ENCODE measurements at places on chromosomes 11 and 22.
A peak's percentile ranks its signal among the peaks of the same experiment; 100 is the strongest.

DNA sequence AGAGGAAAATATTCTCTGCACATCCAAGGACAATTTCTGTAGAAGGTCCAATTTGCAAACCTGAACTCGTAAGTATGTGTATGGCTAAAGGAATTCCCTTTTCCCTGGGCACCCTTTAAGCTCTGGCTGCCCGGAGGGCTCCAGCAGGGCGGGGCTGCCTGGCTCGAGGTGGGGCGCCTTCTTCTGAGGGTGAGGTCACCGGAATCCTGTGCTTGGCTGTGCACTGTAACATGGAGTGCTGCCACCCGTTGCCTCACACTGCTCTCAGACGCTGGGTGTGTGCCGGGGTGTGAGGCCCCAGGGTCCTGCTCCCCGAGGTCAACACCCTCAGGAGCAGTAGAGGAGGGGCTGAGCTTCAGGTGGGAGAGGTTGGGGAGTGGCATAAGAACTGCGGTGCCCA, 61.5 kb downstream of the SYN3 start:
- H3K36me3 ChIP-seq, result no peaks in the 10 kb centered on the region
- DNase-seq, result no peak
- no peak overlapping the region for H3K4me3 ChIP-seq

DNA sequence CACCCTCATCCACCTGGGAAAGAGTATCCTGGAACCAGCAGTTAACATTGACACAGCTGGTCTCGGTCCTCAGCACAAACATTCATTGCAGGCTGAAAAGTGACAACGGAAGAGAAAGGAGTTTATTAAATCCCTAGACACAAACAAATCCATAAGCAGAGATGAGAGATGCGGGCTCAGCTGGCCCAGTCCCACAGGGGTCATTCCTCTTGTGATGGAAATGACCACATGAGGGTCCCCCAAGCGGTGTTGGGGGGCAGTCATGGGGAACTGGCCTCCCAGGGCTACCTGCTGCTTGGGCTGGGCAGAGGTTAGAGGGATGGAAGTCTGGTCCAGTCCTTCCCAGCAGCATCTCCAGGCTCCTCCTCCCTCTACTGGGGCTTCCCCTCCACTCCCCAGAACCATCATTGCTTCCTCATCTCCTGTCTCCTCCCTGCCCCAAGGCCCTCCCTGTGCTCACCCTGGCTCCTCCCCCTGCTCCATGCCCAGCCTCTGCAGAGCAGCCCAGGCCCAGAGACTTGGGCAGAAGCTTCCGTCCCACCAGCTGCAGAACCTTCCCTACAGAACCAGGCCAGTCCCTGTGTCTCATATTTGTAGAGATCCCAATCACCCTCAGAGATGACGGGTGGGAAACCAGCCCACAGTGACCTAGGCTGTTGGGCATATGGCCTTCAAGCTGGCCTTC, 5.4 kb upstream of the IGLL5 start:
- H3K36me3 ChIP-seq, result no peaks in the 10 kb centered on the region
- no peak overlapping the region for H3K4me3 ChIP-seq
- H3K27me3 ChIP-seq, result peaks cover 13% of the 10 kb centered on the region

DNA sequence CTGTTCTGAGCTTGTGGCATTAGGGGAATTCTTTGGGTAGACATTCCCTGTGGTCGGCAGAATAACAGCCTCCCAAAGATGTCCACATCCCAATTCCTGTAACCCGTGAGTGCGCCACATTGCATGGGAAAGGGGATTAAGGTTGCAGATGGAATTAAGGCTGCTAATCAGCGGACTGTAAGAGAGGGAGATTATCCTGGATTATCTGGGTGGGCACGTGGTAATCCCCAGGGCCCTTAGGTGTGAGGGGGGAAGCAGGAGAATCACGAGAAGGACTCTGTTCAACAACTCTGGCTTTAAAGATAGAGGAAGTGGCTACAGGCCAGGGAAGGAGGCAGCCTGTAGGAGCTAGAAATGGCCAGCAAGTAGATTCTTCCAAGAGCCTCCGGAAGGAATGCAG, 16.0 kb downstream of the CACNG2 start:
- H3K27ac ChIP-seq, result no peak overlapping the region
- peaks cover 7% of the 10 kb centered on the region for H3K36me3 ChIP-seq
- DNase-seq, result no peak

- no peak overlapping the region for H3K27ac ChIP-seq
- H3K36me3 ChIP-seq, result no peaks in the 10 kb centered on the region
- H3K4me1 ChIP-seq, result no peaks in the 10 kb centered on the region
- no peak for DNase-seq
These were observed 31.4 kb downstream of the IGLL1 start for GRCh38 chr22:23548501-23549197.

DNA sequence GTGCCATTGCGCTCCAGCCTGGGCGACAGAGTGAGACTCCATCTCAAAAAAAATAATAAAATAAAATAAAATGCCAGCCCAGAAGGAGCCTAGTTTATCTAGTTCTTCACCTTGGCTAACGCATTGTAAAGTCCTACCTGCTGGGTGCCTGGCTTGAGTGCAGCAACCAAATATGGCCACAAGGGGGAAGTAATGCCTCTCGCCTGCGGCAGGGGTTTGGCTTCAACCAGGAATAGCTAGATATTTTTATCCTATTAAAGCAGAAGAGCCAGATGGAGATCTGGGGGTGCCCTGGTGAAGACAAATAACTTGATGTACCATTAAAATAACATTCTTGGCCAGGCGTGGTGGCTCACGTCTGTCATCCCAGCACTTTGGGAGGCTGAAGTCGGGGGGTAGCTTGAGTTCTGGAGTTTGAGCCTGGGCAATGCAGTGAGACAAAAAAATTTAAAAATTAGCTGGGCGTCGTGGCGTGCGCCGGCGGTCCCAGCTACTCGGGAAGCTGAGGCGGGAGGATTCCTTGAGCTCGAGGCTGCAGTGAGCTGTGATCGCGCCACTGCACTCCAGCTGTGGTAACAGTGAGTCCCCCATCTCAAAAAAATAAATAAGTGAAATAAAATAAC, 20.6 kb upstream of the PLEKHB1 start:
- no peak overlapping the region for H3K4me3 ChIP-seq
- H3K27me3 ChIP-seq, result peaks cover 28% of the 10 kb centered on the region
- DNase-seq, result peak; percentile 59
- no peaks in the 10 kb centered on the region for H3K36me3 ChIP-seq
- H3K4me1 ChIP-seq, result peaks cover 3% of the 10 kb centered on the region
- H3K27ac ChIP-seq, result no peak overlapping the region

- H3K4me3 ChIP-seq, result peak overlapping the region; percentile 95
- H3K27ac ChIP-seq, result peak overlapping the region; percentile 99
- no peak for DNase-seq
- peaks cover 34% of the 10 kb centered on the region for H3K4me1 ChIP-seq
- no peaks in the 10 kb centered on the region for H3K27me3 ChIP-seq
These were observed 4.1 kb downstream of the TRABD start for GRCh38 chr22:50189849-50190181.

- no peak for DNase-seq
- no peak overlapping the region for H3K4me3 ChIP-seq
- no peaks in the 10 kb centered on the region for H3K4me1 ChIP-seq
- H3K27ac ChIP-seq, result no peak overlapping the region
- no peaks in the 10 kb centered on the region for H3K36me3 ChIP-seq
- H3K27me3 ChIP-seq, result peaks cover 24% of the 10 kb centered on the region
These were observed 23.7 kb downstream of the SCN4B start for GRCh38 chr11:118128721-118129470.

DNA sequence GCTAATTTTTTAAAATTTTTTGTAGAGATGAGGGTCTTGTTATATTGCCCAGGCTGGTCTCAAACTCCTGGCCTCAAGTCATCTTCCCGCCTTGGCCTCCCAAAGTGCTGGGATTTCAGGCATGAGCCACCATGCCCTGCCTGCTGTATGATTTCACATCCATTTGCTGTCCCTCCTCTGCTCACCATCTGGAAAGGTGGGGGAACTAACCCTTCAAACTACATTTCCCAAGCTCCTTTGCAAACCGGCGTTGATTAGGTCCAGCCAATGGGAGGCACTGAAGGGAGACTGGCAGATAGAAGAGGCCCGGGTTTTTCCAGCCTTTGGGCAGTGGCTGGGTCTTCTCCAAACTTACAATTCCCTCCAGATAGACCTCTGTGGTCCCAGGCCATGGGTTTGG, 19.3 kb downstream of the RFPL1 start:
- H3K27me3 ChIP-seq, result no peaks in the 10 kb centered on the region
- H3K4me1 ChIP-seq, result no peaks in the 10 kb centered on the region
- H3K36me3 ChIP-seq, result no peaks in the 10 kb centered on the region
- H3K4me3 ChIP-seq, result no peak overlapping the region

DNA sequence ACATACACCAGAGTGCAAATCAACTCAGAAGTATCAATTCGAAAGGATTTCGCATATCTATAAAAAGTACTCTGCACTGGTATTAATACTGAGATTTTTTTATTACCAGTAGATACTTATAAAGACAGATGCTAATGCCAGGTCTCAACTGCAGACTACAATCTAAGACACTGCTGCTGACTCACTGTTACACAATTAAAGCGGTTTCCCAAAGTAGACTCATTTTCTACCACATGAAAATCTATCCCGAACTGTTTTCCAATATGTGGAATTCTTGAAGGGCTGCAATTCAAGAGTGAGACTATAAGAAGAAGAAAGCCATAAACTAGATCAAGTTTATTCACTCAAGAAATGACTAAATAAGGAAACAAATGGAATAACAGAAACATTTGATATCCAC, 57.2 kb upstream of the ARHGAP32 start:
- H3K27me3 ChIP-seq, result no peaks in the 10 kb centered on the region
- H3K27ac ChIP-seq, result no peak overlapping the region
- no peaks in the 10 kb centered on the region for H3K36me3 ChIP-seq
- H3K4me3 ChIP-seq, result no peak overlapping the region

DNA sequence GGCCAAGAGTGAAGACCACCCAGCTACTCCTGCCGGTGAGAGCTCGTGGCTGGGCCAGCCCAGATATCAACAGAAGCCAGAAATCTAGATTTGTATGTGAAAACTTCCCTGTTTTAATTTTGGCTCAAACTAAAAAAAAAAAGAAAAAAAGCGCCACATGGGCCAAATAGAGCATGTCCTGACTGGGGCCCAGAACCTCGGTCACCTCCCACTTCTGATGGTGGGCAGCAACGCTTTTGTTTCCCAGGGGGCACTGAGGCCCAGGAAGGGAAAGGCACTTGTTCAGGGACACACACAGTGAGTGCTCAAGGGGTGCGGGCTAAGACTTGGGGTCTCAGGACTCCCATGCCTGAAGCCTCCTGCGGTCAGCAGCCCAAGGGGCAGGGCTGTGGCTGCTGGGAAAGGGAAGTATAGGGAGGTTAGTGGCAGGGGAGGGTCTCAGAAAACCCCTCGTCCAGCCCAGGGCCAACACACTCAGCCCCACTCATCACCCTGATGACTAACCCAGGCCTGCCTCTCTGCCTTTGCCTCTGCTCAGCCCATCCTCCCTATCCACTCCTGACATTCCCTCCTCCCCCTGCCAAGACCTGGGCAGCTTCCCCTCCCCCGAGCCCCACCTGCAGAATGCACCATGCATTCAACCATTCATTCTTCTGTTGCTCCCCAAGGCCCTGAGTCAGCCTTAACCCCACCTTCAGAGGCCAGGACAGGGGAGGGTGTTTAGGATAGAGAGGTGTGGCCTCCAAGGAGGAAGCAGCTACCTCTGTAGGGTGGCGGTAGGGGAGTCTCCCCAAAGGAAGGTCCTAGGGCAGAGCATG, 30.0 kb upstream of the TCF20 start:
- DNase-seq, result no peak
- peak overlapping the region; percentile 94 for H3K27ac ChIP-seq
- H3K27me3 ChIP-seq, result no peaks in the 10 kb centered on the region
- H3K36me3 ChIP-seq, result no peaks in the 10 kb centered on the region
- H3K4me3 ChIP-seq, result peak overlapping the region; percentile 89

DNA sequence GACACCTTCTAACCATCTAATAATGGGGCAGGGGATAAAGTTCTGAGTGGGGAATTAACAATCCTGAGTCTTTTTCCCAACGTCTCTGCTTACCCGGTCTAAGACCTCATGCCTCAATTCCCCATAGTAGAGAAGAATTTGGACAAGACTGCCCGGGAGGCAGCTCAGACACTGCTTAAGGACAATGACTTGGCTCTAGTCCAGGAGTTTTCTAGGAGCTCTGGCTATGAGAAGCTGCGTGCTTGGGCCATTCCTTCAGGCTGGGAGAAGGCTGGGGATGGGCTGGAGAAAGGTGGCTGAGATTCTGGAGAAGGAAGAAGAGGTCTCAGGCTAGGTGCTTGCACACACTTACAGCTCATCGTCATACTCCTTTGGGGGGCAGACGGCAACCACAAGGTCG, 19.8 kb upstream of the ABCC8 start:
- H3K27ac ChIP-seq, result peak overlapping the region; percentile 0
- no peak overlapping the region for H3K4me3 ChIP-seq
- peaks cover 4% of the 10 kb centered on the region for H3K36me3 ChIP-seq
- H3K4me1 ChIP-seq, result peaks cover 5% of the 10 kb centered on the region
- peaks cover 11% of the 10 kb centered on the region for H3K27me3 ChIP-seq

DNA sequence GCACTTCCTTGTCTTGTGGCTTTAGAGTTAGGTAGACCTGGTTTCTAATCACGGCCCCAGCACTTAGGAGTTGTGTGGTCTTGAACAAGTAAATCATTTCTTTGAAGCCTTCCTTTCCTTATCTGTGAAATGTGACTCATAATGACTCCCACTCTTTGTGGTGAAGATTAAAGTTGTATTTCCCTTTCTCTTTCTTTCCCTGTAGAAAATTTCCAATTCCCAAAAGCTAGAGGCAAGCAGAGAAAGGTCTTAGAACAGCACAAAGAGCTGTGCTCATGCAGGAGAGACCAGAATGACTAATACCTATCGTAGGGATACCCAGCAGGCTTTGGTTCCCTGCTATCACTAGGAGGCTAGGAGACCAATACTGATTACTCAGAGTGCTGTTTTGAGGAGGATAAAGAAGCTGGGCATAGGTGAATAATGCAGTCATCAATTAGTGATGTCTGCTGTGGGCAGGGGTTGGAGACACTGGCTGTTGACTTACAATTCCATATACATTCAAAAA, 270.7 kb upstream of the SYN3 start:
- H3K36me3 ChIP-seq, result no peaks in the 10 kb centered on the region
- no peak for DNase-seq
- H3K4me1 ChIP-seq, result no peaks in the 10 kb centered on the region
- H3K4me3 ChIP-seq, result no peak overlapping the region
- no peaks in the 10 kb centered on the region for H3K27me3 ChIP-seq

DNA sequence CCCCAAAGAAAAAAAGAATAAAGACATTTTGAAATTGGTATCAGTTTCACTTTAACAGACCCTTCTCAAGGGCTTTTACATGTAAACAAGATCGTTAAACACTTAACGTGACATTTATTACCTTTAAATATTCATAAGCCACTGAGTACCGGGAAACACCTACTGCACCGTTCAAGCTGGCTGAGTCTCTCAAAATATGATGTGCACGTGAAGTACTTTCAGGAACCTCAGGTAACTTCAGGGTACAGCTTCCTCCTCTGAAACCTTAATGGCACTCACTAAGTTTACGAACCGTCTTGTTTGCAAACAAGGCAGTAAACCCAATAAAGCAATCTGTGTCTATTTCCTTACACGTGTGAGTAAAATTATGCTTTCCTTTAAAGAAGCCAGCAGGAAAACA, 105.5 kb upstream of the TENM4 start:
- no peaks in the 10 kb centered on the region for H3K4me1 ChIP-seq
- DNase-seq, result no peak
- H3K27ac ChIP-seq, result no peak overlapping the region
- no peaks in the 10 kb centered on the region for H3K36me3 ChIP-seq
